ENCODE measurements at places on chromosomes 11 and 22. TPM values are rescaled to one million over a fixed set of nuclear protein-coding genes. Genes with fewer than 3 reads are reported as not detected.

YDJC gene
- 30.1 TPM for total RNA-seq

NRGN gene
- 46.5 TPM for total RNA-seq

- no peak for DNase-seq
These were observed 42.3 kb downstream of the RNF141 start for GRCh38 chr11:10498426-10499250.

GRCh38 chr22:22604326-22605073 is 39.9 kb upstream of the GGTLC2 start:
- no peak for DNase-seq

DNA sequence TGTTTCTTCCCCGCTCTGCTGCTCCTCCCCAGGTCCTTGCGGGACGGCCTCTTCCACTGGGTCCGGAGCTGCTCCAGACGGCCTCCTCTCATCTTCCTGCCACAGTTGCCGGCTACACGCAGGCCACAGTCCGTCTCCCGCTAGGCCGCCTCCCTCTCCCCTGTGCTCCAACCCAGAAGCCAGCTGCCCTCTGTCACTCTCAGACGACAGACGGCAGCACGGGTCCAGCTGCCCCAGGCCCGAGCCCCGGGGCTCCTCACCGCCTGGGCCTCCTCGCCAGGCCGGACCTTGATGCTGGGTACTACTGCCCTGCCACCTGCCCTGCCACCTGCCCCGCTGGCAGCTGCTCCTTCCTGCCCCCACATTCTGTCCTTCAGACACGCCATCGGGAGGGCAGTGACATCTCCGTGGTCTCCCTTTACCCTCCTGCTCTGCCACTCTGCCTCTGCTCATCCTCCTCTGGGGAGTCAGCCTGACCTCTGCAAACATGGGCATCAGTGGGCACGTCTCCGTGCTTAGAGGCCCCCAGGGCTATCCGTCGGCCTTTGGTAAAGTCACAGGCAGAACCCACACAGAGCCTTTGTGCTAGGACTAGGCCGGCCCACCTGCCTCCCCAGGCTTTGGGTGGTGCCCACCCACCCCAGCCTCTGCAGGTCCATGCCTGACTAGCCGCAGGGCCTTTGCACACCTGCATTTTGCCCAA is 43.1 kb upstream of the TH start:
- peak; percentile 51 for DNase-seq

- DNase-seq, result no peak
These were observed 4786.8 kb upstream of the OR11H1 start for GRCh38 chr22:10741210-10741609.

DNA sequence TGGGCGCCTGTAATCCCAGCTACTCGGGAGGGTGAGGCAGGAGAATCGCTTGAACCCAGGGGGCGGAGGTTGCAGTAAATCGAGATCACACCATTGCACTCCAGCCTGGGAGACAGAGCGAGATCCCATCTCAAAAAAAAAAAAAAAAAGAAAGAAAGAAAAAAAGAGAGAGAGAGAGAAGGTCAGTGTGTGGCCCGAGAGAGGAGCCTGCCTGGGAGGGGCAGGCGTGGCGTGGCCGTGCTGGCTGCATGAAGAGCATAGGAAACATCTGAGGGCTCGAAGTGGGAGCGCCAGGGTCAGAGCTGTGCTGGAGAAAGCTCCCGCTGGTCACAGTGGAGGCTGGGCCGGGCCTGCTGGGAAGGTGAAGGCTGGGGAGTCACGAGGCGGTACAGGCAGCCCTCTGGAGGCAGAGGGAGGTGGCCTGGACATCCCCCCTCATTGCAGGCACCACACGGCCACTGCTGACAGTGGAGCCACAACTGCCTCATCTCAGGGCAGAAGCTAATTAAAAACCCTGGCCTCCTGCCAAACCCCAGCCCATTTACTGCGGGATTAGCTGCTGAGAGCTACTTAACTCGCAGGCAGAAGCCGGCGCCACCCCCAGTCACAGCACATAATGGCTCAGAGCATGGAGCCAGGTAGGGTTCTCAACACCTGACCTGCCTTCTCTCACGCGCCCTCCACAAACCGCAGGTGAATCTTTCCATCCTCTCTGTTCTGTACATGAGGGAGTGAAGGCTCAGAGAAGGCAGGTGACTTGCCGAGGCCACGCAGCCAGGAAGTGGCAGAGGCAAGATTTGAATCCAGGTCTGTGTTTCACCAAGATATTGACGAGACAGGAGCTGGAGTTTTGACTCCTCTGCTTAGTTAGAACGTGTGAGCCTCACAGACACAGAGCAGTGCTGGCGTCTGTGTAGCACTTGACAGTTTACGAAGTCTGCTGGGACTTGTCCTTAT is 32.6 kb downstream of the NFAM1 start:
- DNase-seq, result peak; percentile 87

- DNase-seq, result peak; percentile 27
These were observed 8.5 kb downstream of the MAP4K2 start for GRCh38 chr11:64794526-64794925.

- DNase-seq, result no peak
These were observed 513 bp upstream of the TSGA10IP start for GRCh38 chr11:65944767-65945166.
